ENCODE measurements at places on chromosomes 5 and 9.

DNA sequence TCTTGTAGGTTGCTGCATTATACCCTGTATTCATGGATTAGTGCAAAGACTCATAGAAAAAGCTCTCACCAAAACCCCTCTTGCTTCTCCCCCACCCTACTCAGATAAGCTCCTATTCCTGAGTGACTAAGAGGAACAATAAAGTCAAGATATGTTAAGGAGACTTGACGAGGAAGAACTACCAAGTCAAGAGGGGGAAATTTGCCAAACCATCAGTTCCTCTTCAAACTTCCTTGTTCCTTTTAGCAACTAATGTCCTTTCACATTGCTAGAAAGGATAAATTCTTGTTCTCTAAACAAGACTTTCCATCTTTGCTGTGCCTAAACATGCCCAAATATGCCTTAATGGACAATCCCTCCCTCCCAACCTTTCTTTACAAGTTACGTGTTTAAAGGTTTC is 27.0 kb downstream of the CNOT8 start:
- DNase-seq, result no peak

DNA sequence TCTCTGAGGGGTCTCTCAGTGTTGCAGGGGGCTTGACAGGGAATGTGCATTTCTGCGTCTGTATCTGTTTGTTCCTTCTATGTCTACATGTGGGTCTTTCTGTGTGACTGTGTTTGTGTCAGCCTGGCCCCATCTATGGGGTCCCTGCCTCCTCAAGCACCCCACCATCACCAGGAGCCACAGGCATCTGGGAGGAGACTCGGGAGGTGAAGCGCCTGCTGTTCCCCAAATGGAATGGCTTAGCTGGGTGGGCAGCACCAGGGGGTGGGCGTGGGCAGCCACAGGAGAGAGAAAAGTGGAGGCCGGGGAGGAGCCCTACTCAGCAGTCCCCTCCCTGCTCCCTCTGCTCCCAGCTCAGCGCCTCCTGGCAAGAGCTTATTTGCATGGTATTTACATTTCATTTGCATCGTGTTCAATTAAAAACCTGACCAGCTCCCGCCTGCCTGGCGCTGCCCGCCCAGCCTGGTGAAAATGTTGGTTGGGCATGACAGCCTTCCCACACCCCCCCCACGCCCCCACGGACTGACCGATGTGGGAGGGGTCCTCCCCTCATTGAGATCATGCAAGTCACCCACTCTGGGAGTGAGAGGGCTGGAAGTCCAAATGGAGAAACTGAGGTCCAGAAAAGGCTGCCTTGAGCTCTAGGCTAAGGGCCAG is 50.5 kb downstream of the CXXC5 start:
- DNase-seq, result peak; percentile 89

GRCh38 chr9:134162212-134162775 is 2.1 kb downstream of the RNU6ATAC start:
- DNase-seq, result no peak

GRCh38 chr9:38229104-38229500 is 160.1 kb upstream of the SHB start:
- DNase-seq, result no peak

GRCh38 chr5:66850354-66851075 is 254.3 kb downstream of the MAST4 start:
- no peak for DNase-seq

DNA sequence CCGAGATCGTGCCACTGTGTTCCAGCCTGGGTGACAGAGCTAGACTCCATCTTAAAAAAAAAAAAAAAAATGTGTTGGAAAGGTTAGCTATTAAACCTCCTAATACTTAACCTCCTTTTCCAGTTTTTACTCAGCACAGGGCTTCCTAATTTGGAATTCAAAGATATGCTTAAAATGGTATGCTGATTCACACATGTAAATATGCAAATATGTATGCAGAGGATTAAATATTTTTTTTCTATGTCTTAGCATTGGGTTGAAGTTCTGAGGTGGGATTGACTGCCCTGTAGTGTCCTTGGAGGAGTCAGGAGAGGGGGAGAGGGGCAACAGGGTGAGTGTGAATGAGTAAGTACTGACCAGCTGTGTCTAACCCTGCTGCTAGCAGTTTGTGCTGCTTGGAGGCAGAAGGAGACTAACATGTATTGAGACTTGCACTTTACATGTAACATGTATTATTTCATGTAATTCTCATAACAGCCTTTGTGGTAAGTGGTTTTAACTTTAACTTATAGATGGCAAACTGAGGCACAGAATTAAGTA is 63.2 kb downstream of the SLC44A1 start:
- DNase-seq, result no peak

- peak; percentile 82 for DNase-seq
Observed at GRCh38 chr9:130846487-130847305, 11.6 kb downstream of the ABL1 start.

DNA sequence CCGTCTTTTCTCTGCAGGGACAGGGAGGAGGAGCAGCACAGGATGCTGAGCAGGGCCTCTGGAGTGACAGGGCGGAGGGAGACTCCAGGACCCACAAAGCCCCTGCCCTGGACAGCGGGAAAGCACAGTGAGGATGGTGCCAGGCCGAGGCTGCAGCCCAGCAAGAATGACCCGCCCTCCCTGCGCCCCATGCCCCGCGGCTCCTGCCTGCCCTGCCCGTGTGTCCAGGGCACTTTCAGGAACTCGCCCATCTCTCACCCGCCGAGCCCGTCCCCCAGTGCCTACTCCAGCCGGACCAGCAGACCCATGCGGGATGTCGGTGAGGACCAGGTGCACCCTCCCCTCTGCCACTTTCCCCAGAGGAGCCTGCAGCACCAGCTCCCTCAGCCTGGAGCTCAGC is 9.1 kb upstream of the EXOC3 start:
- DNase-seq, result peak; percentile 36

GRCh38 chr9:133842174-133842573 is 104.0 kb upstream of the SARDH start:
- no peak for DNase-seq

Measured in sciatic nerve (tissue), 2 donors.